ENCODE measurements at places on chromosomes 3 and 15.

DNA sequence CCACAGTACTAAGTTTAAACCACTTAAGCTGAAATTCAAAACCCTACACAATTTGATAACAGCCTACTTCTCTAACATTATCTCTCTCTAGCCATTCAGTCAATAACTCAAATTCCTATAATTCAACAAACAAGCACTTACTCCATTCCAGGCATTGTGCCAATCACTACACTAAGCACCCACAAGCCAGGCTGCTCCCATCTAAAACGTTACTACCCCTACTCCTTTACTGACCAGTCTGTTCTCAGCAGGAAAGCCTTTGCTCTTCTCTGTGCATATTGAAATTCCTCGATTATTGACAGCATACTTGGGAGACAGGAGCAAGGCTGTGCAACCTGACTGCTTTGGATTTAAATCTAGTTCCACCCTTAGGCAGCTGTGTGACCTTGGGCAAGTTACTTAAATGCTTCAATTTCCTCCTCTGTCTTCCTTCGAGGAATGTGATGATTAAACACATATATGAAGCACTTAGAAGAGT is 177.2 kb upstream of the THBS1 start:
- DNase-seq, result no peak

DNA sequence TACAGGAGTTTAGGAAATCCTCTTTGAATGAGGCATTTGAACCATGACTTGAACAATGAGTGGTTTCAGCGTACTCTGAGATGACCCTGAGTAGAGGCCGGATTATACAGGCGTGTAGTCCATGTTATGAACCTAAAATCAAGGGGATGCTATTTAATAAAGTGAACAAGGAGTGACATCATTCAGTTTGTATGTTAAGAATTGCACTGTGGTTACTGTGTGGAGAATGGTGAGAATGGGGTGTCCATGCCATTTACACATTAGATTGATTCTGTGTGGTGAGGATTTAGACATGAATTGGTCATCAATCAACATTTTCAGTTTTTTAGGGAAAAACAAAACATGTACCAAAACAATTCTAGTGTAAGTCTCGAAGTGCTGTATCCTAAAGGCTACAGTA is 65.8 kb downstream of the TPRG1 start:
- DNase-seq, result no peak

DNA sequence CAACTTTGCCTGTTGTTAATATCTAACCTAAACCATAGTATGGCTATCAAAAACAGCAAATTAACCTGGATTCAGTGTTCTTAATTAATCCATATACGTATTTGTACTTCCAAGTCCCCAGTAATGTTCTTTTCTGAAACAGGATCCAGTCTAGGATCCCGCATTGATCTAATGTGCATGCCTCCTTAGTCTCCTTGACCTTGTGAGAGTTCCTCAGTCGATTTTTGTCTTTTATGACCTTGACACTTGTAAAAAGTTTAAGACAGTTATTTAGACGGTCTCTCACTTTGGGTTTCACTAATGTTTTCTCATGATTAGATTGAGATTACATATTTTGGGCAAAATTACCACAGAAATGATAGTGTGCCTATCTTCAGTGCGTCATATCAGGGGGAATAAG is 69.4 kb downstream of the TGFBR2 start:
- no peak for DNase-seq

- DNase-seq, result no peak
Measured at GRCh38 chr3:124997303-124998246, 58.2 kb downstream of the HEG1 start.

DNA sequence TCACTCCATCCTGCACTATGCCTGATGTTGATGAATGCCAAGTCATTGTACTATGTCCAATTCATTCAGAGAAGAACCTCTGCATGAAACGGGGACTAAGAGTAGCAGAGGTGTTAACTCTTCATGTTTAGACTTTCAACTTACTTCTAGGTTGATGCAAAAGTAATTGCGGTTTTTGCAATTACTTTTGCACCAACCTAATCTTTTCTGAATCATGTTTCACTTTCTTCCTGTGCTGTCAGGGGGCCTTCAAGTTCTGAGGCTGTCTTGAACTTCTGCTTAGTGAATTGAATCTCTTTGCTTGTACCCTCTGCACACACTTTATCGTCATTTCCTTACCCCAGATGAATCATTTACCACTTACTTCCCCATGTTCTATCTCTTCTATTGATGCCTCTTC is 636.2 kb downstream of the NAALADL2 start:
- no peak for DNase-seq

- DNase-seq, result no peak
Measured at GRCh38 chr3:78112291-78113010, 1072.6 kb downstream of the ROBO2 start.
